Fibroblast of skin of back (primary cell): ENCODE measurements at places on chromosomes 2 and 18.

DNA sequence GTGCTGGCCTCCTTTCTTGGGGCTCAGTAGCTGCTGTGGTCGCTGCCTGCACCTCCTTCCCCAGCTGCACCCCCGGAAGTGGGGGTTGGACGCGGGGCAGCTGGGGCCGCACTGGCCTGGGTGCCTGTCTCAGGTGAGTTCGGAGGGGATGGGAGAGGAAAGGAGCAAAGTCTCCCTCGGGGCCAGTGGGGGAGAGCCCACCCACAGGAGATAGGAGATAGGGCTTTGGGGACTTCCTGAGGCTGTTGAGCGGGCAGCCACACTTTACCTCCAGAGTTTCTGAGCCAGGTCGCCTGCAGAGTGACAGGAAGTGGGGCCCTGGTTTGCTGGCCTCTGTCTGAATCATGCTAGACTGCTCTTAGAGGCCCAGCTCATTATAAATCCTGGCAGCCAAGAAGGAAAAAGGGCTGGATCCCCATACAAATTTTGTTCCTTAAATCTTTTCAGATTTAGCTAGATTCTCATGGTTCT lies 8.1 kb downstream of the MBP start:
- DNase-seq, result no peak

- peak; percentile 11 for DNase-seq
Measured at GRCh38 chr2:153163055-153163454, 315.5 kb downstream of the RPRM start.

DNA sequence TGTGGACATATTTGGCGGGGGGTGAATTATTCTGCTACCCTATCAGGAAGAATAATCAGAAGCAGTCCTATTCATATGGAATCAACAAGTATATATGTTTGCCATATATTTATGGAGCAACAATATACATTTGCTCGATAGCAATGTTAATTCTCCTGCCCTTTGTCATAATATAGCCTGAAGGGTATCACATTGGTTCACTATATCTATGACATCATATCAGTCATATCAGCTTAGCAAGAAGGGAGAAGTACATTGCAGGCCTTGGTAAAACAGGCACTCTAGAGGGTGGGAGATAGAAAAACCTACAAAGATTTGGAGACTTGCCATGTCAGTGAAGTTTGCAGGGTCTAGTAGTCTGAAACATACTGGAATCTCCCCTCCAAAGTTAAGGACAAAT lies 128.4 kb downstream of the ATL2 start:
- DNase-seq, result no peak

DNA sequence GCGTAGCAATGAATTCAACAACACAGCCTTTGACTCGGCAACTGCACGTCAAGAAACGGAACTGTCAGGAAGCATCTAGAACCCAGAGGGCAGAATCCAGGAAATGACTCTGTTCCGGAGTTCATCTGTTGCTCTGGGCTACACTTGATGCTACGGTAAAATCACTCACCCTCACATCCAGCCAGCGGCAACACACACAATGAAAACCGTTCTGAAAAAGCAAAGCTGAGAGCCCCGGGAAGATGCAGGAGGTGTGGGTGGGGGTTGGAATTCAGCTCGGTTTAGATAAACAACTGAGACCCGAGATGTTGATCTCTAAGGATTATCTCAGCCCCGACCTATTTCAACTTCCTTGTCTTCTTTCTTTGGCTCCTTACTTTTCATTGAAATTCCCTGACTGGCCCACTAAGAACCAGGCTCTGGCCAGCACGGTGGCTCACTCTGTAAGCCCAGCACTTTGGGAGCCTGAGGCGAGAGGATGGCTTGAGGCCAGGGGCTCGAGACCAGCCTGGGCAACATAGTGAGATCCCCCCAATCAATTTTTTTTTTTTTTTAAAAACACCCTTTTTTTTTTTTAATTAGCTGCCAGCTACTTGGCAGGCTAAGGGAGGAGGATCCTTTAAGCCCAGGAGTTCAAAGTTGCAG lies 13.3 kb upstream of the RAB17 start:
- peak; percentile 61 for DNase-seq

GRCh38 chr2:138177693-138178092 lies 213.4 kb downstream of the HNMT start:
- DNase-seq, result no peak

DNA sequence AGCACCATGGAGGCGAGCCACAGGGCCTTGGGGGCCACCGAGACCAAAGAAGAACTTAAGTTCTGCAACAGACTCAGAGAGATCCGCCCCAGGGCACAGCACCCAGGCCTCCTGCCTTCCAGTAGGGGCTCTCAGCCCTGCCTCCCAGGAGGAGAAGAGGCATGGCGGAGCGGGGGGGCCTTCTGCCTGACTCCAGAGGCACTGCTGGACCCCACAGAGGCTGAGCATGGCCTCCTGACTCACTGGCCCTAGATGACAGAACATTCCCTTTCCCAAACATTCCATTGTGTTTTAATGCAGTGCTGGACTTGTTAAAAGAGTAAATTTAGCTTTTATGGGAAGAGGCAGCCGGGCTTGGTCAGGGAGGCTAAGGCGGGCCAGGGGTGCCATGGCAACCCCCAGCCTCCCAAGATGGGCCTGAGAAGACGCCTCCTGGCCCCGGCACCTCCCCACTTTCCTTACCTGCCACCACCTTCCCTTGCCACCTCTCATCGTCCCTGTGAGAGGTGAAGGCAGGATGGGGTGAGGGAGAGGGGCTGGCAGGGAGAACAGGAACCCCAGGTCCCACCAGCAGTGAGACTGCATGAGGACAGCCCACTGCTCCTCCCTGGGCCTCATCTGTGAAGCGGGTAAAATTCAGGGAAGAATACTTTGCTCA lies 65.4 kb downstream of the SMAD7 start:
- peak; percentile 48 for DNase-seq

- no peak for DNase-seq
Measured at GRCh38 chr2:127969446-127969845, 58.4 kb downstream of the SAP130 start.

GRCh38 chr2:228630786-228631185 lies 449.3 kb upstream of the SPHKAP start:
- DNase-seq, result no peak

DNA sequence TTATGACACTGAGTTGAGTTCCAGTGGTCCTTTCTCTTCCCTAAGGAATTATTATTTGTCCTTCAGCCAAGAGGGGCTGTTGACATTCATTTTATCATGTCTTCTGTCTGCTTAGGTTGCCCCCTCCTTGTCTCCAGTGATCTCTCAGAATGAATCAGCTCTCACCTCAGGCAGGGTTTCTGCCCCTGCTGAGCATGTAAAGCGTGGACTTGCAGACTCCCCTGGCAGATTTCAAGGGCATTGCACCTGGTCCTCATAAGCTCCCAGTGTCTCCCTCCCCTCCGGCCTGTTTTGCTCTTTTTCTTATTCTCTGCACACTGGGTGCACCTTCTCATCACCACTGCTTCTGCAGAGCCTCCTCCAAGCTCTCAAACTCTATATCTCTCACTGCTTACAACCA lies 188.4 kb downstream of the KCNS3 start:
- no peak for DNase-seq

- DNase-seq, result no peak
Measured at GRCh38 chr2:215557701-215558100, 121.8 kb upstream of the FN1 start.
